ENCODE measurements at places on chromosomes 2 and 18.

GRCh38 chr2:186327251-186327868, 158.7 kb upstream of the ZC3H15 start:
- no peak for DNase-seq

GRCh38 chr18:50704357-50704940, 115.4 kb downstream of the MRO start:
- no peak for DNase-seq

DNA sequence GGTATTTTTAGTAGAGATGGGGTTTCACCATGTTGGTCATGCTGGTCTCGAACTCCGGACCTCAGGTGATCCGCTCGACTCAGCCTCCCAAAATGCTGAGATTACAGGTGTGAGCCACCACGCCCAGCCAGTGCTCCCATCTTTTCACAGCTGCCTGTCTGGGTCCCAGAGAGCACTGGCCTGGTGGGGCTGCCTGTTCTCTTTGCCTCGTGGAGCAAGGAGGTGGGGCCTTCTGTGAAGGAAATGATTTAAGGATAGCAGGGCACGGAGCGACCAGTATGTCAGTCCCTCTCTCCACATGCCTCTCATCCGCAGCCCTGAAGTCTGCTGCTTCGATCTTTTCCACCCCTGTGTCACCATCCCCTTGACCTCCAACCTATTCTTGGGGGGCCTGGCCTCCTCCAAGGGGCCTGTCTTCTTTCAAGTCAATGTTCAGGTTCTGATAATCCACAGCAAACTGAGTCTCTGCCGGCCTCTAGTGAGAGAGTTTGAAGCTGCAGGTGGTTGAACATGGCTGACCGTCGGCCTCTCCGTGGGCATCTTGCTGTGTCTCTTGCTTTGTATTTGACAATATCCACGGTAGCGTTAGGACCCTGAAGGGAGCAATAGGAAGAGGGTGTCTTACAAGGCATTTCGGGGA, 28.2 kb upstream of the GIGYF2 start:
- no peak for DNase-seq

DNA sequence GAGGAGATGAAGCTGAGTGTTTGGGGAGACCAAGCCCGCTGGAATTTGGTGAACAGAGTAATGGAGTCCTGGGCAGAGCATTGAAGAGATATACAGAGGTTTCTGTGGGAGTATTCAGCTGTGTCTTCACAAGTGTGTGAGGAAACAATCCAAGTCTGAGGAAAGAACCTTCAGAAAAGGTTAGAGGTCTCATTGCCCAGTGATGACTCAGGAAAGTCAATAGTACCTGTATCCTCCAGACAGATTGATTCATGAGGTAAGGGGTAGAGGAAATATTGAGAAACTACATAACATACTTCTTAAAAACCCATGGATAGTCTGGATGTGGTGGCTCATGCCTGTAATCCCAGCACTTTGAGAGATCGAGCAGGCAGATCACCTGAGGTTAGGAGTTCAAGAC, 392.3 kb downstream of the GALNT13 start:
- DNase-seq = no peak

DNA sequence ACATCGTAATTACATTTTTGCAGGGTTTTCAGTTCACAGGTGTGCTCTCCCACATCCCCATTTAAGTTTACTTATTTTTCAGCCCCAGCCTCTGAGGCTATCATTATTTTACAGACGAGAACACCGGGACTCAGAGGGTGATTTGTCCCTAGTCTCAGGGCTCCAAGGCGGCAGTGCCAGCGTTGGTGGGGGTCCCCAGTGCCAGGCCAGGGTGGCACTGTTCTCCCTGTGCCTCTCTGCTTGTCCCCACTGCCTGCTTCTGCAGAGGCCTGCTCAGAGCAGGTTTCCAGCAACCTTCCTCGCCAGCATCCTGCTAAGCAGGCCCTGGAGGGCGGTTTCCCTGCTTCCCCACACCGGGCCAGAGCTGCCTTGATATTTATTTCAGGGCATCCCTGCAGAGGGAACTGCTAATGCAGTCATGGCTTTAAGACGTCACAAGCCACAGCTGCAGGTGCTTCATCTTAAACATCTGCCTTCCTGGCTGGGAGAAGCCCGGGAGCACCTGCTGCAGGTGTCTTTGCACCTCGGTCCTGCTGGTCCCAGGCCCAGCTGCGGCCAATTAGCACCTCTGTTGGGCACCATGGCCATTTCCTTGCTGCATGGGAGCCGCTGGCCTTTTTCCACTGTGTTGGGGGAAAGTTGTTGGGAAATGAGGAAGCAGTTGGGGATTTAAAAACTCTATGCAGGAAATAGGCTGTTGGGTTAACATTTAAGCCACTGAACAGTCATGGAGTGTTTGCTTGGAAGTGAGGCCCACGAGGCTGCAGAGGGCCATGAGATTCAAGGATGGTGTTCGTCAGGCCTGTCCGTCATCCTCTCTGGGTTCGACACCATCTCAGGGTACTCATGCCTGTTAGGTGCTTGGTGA, 22.8 kb downstream of the HPCAL1 start:
- DNase-seq = no peak

DNA sequence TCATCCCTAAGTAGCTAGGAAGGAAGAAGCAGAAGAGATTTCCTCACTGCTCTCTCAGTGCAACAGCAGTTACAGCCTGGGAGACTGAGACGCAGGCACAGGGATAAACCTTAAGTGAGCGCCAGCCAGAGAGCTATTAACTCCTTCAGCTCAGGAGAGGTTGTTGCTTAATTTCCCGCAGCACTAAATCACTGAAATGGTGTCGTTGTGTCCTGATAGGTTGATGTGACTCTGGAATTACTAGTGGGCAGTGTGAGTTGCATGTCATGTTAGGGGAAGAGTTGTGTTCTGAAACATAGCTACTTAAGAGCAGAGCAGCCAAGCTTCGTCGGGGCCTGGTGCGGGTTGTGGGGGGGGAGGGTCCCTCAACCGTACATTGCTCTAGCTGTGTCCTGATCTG, 225.8 kb downstream of the NAPG start:
- DNase-seq = no peak

DNA sequence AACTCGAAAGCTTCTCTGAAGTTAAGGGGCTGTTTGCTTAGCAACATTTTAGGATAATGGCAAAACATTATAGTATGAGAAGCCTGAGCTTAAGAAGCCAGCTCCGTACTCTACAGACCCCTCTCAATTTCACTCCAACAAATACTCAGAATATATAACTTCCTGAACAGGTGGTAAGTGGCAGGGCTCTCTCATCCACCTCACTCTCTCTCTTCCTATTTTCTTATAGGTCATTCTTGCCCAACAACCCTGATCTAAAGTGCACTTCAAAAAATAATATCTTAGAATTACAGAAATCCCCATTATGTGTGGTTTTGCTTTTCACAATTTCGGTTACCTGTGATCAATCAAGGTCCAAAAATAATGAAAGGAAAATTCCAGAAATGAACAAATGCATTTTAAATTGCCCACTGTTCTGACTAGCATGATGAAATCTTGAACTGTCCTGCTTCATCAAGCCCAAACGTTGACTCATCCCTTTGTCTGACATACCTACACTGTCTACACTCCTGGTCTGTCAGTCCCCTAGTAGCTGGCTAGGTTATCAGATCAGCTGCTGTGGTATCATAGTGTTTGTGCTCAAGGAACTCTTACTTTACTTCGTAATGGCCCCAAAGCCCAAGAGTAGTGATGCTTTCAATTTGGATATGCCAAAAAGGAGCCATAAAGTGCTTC, 122.8 kb upstream of the COL5A2 start:
- no peak for DNase-seq

Data from activated T-cell treated with anti-CD3 and anti-CD28 coated beads, Interleukin-2, amount 50 U/mL, for 1 hour (primary cell).